ENCODE measurements at places on chromosomes 11 and 22. TPM values are rescaled to one million over a fixed set of nuclear protein-coding genes. Genes with fewer than 3 reads are reported as not detected.

DNA sequence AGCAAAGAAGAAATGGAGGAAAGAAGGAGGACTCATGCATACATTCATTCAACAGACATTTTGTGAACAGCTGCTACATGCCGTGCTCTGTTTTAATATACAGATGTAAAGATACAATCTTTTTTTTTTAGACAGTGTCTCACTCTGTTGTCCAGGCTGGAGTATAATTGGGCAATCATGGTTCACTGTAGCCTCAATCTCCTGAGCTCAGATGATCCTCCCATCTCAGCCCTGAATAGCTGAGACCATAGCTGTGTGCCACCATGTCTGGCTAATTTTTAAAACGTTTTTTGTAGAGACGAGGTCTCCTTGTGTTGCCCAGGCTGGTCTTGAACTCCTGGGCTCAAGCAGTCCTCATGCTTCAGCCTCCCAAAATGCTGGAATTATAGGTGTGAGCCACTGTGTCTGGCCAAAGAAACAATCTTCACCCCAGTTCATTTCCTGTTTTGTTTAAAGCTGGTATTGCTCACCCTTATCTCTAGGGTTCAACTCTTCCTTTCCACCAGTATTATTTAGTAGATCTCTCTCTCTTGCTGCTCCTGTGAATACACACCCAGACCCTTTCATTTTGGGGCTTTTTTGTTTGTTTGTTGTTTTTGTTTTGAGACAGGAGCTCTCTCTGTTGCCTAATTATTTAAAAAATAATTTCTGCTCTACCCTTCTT lies 69.8 kb downstream of the RNF169 start:
- H3K4me1 ChIP-seq, result peaks cover 31% of the 10 kb centered on the region
- peak overlapping the region; percentile 50 for H3K27ac ChIP-seq
- H3K4me3 ChIP-seq, result no peak overlapping the region
- H3K36me3 ChIP-seq, result peaks cover 13% of the 10 kb centered on the region
- H3K27me3 ChIP-seq, result no peaks in the 10 kb centered on the region
- no peak for DNase-seq

GRCh38 chr11:116602637-116602942 lies 170.2 kb downstream of the BUD13 start:
- H3K27ac ChIP-seq, result no peak overlapping the region
- no peak overlapping the region for H3K4me3 ChIP-seq
- DNase-seq, result no peak
- peaks cover 10% of the 10 kb centered on the region for H3K4me1 ChIP-seq
- H3K27me3 ChIP-seq, result peaks cover 19% of the 10 kb centered on the region

DNA sequence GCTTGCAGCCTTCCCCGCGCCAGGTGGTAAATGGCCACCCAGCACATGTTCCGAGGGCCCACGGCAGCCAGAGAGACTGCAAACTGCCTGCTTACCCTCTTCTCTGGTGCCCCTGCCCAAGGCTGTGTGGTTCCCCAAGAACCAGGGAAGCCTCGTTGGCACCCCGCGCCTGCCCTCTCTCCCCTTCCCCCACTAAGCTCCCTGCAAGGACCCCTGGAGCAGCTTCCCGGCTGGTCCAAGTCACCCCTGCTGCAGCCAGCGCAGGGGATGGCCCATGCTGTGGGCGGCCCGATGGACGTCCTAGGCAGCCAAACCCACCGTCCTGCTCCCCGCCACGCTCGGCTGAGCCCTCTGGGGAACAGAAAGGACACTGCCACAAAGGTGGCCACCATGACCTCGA lies 30.2 kb downstream of the MACROD1 start:
- H3K27me3 ChIP-seq, result peaks cover 1% of the 10 kb centered on the region
- H3K4me3 ChIP-seq, result no peak overlapping the region
- H3K4me1 ChIP-seq, result no peaks in the 10 kb centered on the region

DNA sequence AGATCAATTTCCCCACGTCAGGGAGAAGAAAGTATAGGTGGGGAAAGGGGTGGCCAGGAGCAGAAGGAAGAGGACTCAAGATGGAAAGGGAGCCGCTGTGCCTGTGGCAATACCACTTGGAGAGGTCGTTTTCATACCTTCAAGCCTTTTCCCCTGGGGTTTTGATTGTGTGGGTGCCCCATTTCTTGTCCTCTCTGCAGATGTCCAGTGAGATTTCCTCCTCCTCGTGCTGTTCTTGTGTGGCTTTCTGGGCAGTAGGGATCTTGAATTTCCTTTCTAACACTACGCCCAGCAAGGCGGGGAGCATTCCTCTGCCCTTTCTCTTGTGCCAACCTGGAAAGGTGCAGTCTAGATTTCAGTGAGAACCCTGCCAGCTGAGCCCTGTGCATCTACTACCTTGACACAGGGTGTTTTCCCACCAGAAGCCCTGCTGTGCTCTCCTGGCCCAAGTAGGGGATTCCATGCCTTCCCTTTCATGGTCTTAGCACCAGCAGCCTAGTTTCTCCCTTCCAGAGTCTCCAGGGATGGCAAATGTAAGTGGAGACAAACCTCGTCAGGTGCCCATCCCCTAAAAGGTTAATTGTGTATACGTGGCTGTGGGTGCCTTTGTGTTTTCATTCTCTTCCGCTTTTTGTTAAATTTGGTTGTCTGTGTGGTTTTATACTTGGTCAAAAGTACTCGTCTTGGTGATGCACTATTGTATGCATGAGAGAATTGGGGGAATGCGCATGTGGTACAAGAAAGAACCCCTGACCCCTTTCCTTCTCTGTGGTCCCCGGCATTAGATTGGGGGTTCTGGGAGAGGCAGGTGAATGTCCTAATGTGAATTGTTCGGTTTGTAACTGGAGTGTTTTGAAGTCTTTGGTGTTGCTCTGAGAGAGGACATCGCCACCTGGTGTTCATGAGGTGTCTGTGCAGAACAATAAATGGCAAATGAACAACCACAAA lies 71.4 kb upstream of the MPEG1 start:
- H3K27me3 ChIP-seq, result peaks cover 52% of the 10 kb centered on the region
- no peak overlapping the region for H3K4me3 ChIP-seq
- no peaks in the 10 kb centered on the region for H3K4me1 ChIP-seq
- no peak for DNase-seq
- no peak overlapping the region for H3K27ac ChIP-seq

DNA sequence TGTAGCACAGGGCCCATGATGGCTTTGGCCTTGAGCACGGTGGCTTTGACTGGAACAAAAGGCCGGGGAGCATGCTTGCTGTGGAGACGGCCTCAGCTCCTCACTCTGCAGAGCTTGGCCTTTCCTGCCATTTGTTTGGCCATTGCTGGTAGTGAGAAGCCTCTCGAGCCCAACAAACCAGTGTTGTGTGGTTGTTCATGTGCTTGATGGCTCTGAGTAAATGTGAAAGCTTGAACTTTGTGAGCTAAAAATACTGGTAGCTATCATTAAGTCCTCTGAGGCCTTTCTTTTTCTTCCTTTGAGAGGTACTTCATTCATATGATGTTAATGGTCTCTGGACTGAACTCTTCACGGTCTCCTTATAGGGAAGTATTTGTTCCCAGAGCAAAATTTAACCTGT lies 39.6 kb downstream of the NAT10 start:
- H3K27ac ChIP-seq, result no peak overlapping the region
- no peaks in the 10 kb centered on the region for H3K4me1 ChIP-seq
- peak; percentile 40 for DNase-seq
- H3K36me3 ChIP-seq, result peaks cover 40% of the 10 kb centered on the region
- no peak overlapping the region for H3K4me3 ChIP-seq
- H3K27me3 ChIP-seq, result no peaks in the 10 kb centered on the region

- H3K36me3 ChIP-seq, result no peaks in the 10 kb centered on the region
- H3K4me3 ChIP-seq, result no peak within 1 kb of the TSS
- peak; percentile 88 for DNase-seq
- peaks cover 1% of the 10 kb centered on the region for H3K27me3 ChIP-seq
- no peaks in the 10 kb centered on the region for H3K4me1 ChIP-seq
Observed at GRCh38 chr11:67452141-67452952, at the start of gene GPR152. Gene GPR152, minus strand, starts transcription at chr11:67452729. Its CDS starts 5 bp downstream, at chr11:67452724.

DNA sequence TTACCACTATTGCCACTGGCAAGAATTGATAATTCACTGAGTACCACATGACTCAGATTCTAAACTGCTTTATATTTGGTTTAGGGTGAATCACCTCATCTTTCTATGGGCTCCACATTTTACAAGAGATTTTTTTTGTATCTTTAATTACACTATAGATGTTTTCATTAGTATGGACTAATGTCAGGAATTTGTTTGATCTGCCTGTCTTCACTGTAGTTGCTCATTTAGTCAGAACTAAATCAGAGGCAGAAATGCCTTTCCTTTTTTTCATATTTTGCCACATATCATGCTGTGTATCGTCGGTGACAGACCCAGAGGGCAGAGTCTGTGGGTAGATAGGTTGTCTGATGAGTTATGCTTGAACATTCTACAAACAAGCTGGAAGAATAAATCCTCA lies 524.1 kb downstream of the METTL15 start:
- no peaks in the 10 kb centered on the region for H3K36me3 ChIP-seq
- no peaks in the 10 kb centered on the region for H3K27me3 ChIP-seq
- H3K27ac ChIP-seq, result no peak overlapping the region

- no peaks in the 10 kb centered on the region for H3K36me3 ChIP-seq
- no peak for DNase-seq
- H3K4me1 ChIP-seq, result peaks cover 45% of the 10 kb centered on the region
- H3K4me3 ChIP-seq, result no peak overlapping the region
- no peaks in the 10 kb centered on the region for H3K27me3 ChIP-seq
Observed at GRCh38 chr22:17980015-17980590, 44.3 kb downstream of the MICAL3 start.

DNA sequence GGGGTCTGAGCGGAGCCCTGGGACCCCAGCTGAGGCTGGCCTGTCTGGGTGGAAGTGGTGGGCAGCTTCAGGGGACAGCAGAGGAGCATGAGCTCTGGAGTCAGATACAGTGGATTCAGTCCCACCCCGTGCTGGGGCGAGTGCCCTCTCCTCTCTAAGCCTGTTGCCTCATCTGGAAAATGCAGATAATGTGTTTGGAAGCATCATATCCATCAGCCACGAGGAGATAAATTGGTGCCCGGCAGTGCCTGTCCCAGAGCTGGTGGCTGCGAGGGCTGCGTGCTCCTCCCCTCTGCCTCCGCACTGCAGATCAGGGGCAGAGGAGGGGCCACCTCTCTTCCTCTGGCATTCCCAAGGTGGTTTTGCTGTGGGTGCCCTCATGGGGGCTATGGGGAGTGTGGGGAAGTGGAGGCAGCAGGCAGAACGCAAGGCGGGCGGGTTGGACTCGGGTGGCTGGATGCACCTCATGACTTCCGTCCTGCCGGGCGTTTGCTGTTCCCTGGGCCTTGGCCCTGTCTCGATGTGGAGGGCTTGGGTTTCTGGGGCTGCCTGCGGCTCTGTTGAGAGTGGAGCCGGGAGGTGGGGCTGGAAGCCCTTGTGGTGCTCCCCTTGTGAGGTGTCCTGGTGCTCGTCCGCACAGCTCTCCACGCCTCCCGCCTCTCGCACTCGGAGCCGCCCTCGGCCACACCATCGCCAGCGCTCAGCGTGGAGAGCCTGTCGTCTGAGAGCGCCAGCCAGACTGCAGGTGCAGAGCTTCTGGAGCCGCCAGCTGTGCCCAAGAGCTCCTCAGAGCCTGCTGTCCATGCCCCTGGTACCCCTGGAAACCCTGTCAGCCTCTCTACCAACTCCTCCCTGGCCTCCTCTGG lies 20.9 kb downstream of the MICALL1 start:
- no peak overlapping the region for H3K4me3 ChIP-seq
- no peaks in the 10 kb centered on the region for H3K27me3 ChIP-seq
- peaks cover 26% of the 10 kb centered on the region for H3K4me1 ChIP-seq
- DNase-seq, result peak; percentile 90
- no peak overlapping the region for H3K27ac ChIP-seq
- H3K36me3 ChIP-seq, result peaks cover 28% of the 10 kb centered on the region

GRCh38 chr11:3947061-3947460 lies 91.6 kb downstream of the STIM1 start:
- H3K4me3 ChIP-seq, result no peak overlapping the region
- peaks cover 65% of the 10 kb centered on the region for H3K4me1 ChIP-seq
- no peaks in the 10 kb centered on the region for H3K36me3 ChIP-seq
- peak overlapping the region; percentile 56 for H3K27ac ChIP-seq

- H3K36me3 ChIP-seq, result no peaks in the 10 kb centered on the region
- no peak for DNase-seq
- H3K27ac ChIP-seq, result peak overlapping the region; percentile 49
- no peak overlapping the region for H3K4me3 ChIP-seq
Observed at GRCh38 chr11:111921541-111922230, 3.0 kb downstream of the C11orf52 start.

DNA sequence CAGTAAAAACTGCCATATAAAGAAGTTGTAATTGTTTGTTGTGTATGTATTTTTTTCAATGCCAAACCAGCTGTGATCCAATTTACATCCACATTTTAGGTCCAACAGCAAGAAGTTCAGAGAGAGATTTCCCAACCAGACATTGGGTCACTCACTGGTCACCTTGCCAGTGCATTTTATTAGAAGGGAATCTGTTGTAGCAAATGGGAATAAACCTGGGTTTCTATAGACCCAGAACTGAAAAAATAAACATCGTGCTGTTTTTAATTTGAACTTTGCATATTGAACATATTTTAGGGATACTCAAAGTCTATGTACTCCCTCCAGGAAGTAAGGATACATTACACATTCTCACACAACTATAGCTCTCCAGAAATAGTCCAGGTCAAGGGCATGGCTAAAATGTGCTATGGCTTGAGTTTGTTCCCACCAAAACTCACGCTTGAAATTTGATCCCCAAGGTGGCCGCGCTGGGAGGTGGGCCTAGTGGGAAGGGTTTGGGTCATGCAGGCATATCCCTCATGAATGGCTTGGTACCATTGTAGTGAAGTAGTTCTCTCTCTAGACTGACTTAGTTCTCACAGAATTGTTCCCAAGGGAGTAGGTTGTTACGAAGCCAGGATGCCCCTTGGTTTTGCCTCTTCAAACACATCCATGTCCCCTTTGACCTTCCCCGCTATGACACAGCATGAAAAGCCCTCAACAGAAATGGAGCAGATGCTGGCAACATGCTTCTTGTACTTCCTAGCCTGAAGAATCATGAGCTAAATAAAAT lies 90.9 kb downstream of the RRAS2 start:
- no peak overlapping the region for H3K4me3 ChIP-seq
- no peak for DNase-seq
- no peaks in the 10 kb centered on the region for H3K27me3 ChIP-seq

DNA sequence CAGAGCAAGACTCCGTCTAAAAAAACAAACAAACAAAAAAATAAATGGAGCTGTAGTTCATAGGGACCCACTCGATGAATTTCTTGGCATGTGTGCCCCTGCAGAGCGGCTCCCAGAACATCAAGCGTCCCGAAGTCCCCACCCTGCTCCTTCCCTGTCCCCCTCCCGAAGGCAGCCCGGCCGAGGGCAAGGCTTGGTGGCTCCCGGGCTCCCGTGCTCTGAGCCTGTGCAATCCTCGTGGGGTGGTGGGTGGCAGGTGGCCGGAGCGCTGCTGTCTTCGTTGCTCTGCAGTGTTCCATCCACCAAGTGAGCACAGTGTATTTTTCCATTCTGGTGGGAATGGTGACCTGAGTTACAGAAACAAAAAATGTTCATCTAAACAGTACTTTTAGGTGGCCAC lies 33.5 kb upstream of the GAL start:
- H3K27ac ChIP-seq, result no peak overlapping the region
- H3K4me3 ChIP-seq, result no peak overlapping the region
- DNase-seq, result no peak
- H3K27me3 ChIP-seq, result peaks cover 27% of the 10 kb centered on the region
- H3K4me1 ChIP-seq, result peaks cover 6% of the 10 kb centered on the region

CCDC87 gene
- total RNA-seq, result 0.27 TPM

PRR5L gene
- total RNA-seq, result 47.8 TPM

BATF2 gene
- total RNA-seq, result not detected

All from chondrocyte (in vitro differentiated cells).